T-cell (primary cell): ENCODE measurements at places on chromosomes 6 and 20. TPM values are rescaled to one million over a fixed set of nuclear protein-coding genes. Genes with fewer than 3 reads are reported as not detected.

GRCh38 chr6:26300043-26300331 is 65.0 kb upstream of the BTN3A2 start:
- DNase-seq, result no peak

DNA sequence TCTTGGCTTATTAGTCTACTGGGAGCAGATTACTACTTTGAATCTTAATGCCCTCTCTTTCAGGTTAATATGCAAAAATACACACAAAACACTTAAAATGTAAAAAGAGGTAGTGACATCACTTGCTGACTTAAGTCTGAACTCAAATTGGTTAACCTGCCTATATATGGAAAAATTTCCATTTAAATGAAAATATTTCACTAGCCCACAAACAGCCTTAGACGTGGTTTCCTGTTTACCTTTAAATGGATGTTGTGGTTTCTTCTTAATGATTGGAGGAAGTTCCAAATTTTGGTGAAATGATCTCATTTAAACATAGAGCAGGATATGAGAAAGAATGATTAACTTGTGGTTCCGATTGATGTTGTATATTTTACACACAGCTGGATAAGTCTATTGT is 553.7 kb downstream of the CD109 start:
- no peak for DNase-seq

GRCh38 chr20:48691523-48691922 is 136.3 kb downstream of the PREX1 start:
- DNase-seq, result no peak

GRCh38 chr6:90484903-90485302 is 102.0 kb downstream of the MAP3K7 start:
- DNase-seq, result no peak

DNA sequence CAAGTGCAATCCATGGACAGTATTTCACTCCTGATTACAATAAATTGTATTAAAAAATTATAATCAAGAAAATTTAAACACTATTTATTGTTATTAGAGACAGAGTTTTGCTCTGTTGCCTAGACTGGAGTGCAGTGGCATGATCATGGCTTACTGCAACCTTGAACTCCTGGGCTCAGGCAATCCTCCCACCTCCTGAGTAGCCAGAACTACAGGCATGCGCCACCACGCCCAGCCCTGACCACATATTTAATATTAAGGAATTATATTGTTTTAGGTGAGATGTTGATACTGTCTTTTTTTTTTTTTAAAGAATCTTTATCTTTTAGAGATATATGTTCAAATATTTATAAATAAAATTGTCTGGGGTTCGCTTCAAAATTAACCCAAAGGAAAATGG is 14.6 kb downstream of the LCA5 start:
- DNase-seq, result no peak

GRCh38 chr6:148263010-148263409 is 79.6 kb upstream of the SASH1 start:
- DNase-seq, result no peak

- no peak for DNase-seq
Observed at GRCh38 chr6:40322336-40322735, 264.8 kb downstream of the LRFN2 start.

DNA sequence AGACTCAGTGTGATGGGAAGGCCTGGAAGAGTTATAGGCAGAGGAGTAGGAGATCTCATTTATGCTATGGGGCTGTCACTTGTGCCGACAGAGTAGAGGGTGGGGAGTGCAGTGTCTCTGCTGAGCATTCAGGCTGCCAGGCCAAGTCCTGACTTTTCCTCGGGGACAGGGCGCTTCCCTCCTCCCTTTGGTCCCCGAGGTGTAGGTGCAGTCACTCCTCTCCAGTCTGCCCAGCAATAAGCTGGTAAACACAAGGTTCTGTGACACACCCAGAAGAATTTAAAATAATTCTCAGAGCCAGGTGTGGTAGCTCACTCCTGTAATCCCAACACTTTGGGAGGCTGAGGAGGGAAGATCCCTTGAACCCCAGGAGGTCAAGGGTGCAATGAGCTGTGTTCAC is 109.4 kb downstream of the CRYBG1 start:
- no peak for DNase-seq

- DNase-seq, result no peak
Observed at GRCh38 chr6:10659699-10660348, 34.6 kb downstream of the C6orf52 start.

Gene SLC18B1
- 13.0 TPM for total RNA-seq

Gene RNF144B
- total RNA-seq, result 4.8 TPM

Gene ZNF334
- 0.15 TPM for total RNA-seq
